ENCODE measurements at places on chromosomes 6 and 20.

GRCh38 chr20:33790566-33790965 lies 20.6 kb upstream of the CHMP4B start:
- no peak for DNase-seq

DNA sequence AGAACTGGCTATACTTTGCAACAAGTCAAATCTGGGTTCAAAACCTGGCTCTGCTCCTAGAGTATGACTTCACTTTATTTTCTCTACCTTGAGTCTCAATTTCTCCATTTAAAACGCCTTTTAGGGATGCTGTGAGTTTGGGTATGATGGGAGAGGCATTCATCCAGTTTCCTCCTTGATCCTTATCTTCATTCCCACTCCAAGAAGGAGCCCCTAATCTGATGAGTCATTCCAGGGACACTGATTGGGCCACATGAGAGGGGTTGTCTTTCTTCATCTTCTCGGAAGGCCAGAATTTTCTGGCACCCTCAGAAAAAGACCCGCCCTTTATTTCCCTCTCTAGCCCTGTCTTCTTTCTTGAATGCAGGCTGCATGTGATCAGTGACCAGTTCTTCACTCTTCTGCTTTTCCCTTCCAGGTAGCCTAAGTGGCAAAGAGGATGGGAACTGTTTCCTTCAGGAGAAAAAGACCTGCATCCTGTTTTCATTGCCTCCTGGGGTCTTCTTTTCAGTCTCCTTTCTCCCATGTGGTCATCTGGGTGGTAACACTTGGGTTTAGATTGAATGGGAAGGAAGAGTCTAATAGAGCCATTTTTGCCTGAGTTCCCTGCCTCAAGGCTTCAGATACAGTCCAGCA lies 32.1 kb upstream of the PNRC1 start:
- DNase-seq: no peak

DNA sequence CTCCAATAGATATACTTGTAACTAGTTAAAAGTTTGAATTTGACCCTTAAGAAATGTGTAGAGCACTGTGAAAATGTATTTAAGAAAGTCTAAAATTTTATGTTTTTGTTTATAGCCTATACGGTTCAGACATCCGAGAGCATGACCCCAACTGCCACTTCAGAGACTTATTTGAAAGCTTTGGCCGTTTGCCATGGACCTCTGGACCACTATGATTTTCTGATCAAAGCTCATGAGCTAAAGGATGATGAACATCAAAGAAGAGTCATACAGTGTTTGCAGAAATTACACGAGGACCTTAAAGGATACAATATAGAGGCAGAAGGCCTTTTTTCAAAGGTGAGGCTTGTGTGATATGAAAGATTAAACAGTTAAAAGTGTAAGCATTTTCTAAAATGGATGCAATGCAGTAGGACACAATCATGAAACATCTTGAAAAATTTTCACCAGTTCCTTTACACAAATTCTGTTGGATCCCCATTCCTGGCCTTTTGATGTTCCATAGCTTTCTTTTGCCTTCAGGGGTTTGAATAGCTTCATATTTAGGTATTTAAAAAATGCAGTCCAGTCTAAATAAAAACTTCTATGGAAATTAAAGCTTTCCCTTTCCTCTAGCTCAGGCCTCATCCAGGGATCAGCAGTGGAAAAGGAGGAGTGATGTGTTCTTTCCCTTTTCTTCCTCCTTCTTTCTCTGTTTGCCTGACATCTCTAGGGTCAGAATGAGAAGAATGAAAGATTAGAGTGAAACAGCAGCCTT lies 29.0 kb downstream of the AFG1L start:
- DNase-seq: no peak

GRCh38 chr6:20717743-20718142 lies 183.5 kb downstream of the CDKAL1 start:
- no peak for DNase-seq

- DNase-seq: no peak
Observed at GRCh38 chr6:136695412-136695811, 96.9 kb downstream of the MAP3K5 start.

- no peak for DNase-seq
Observed at GRCh38 chr20:49877386-49877921, 37.9 kb downstream of the SPATA2 start.

DNA sequence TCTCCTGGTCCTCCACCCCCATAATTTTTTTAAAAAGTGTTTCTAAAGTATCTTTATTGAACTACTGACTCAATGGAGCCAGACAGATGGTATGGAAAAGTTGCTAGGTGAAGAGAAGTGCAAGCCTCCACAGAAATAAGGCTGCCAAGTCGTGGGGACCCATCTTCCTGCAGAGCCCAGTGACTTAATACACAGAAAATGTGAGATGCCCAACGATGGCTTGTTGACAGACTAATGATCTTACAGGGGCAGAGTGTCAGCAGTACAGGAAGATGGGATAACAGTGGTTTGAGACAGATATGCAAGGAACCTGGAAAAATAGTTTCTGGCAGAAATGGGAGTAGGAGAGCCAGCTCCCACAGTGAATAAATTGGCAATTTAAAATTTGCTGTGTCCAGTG lies 43.3 kb downstream of the FYN start:
- no peak for DNase-seq

- no peak for DNase-seq
Observed at GRCh38 chr6:139426795-139427194, 52.3 kb upstream of the CITED2 start.

- DNase-seq: no peak
Observed at GRCh38 chr6:119966484-119966883, 616.9 kb upstream of the MAN1A1 start.

DNA sequence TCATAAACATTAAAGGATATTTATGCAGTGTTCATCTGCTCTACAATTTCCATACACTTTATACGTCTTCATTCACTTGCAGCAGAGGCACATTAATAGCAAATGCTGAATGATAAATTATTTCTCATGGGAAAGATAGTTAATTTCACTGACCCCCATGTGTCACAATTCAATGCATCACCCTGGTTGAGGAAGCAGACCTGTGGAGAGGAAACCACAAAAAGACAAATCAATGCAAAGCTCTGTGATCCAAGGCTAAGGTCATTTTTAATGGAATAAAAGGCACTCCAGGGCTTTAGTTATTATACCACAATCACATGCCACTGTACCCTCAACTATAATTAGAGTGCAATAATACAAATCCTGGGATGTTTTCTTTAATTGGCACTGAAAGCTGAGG lies 40.3 kb upstream of the TENT5A start:
- no peak for DNase-seq

- DNase-seq: no peak
Observed at GRCh38 chr6:51141080-51141479, 322.4 kb downstream of the TFAP2B start.

DNA sequence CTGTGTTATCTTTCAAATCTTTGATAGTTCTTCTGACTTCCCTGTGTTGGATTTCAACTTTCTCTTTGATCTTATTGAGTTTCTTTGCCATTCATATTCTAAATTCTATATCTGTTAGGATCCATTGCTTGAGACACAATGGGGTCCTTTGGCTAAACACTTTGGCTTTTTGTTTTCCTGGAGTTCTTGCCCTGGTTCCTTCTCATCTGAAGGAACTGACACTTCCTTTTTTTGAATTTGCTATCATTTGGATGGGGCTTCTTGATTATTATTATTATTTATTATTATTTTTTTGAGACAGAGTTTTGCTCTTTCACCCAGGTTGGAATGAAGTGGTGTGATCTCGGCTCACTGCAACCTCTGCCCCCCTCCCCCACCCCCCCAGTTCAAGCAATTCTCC lies 30.1 kb upstream of the EIF2S2 start:
- DNase-seq: no peak

GRCh38 chr20:60108397-60108796 lies 150.2 kb downstream of the CDH26 start:
- peak; percentile 60 for DNase-seq

DNA sequence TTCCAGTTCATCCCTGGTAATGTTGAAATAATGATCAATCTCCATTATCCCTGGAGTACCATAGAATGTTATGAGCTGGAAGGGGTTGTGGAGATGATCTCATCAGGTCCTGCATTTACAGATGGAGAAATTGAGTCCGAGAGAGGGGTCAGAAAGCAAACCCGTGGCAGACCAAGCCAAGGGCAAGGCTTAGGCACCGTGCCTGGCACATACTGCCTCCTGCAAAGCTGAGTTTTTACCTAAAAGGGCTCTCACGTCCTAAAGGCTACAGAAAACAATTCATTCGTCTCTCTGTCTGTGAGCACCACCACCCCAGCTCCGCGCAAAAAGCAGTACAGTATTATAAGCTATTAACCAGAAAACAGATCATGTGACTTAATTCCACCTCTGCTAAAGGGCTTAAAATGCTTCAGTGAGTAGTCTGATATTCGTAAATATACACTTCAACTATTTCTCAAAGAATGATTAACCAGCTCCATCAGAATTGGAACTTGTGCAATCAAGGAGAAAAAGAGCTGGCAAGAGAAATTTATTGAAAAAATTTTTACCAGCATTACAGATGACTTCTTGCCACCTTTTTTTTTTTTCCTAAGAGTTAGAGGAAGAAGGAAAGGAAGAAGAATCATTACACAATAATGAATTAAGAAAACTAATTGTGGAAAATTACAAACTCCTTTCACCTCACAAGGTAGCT lies 3.4 kb upstream of the PARD6B start:
- DNase-seq: no peak

DNA sequence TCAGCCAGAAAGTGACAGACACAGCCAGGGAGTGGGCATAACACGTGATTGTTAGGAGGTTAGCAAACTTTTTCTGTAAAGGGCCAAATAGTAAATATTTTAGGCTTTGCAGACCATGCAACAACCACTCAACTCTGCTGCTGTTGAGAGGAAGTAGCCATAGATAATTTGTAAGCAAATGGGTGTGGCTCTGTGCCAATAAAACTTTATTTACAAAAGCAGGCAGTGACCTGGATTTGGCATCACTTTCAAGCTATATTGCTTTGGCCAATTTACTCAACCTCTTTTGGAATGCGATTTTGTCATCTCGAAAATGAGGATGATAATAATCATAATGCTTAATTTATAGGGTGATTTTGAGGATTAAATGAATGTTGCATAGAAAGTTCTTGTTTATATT lies 152.6 kb downstream of the TSHZ2 start:
- DNase-seq: no peak

DNA sequence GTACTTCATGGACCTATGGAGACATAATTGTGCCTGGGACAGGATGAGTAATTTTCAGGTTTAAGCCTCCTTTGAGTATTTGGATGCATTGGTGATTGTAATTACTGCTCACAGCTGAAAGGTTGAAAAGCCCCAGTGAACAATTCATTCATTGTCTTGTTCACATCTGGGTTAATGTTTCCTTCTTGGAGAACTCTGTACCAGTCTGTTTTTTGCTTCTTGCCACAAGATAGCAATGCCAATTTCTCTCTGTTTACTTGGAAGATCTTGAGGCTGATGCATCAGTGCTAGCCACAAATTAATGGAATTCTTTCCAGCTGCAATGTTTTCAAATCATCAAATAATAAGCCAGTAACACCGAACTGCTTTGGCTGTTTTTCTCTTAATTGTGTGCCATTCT lies 207.8 kb downstream of the BMP2 start:
- no peak for DNase-seq

DNA sequence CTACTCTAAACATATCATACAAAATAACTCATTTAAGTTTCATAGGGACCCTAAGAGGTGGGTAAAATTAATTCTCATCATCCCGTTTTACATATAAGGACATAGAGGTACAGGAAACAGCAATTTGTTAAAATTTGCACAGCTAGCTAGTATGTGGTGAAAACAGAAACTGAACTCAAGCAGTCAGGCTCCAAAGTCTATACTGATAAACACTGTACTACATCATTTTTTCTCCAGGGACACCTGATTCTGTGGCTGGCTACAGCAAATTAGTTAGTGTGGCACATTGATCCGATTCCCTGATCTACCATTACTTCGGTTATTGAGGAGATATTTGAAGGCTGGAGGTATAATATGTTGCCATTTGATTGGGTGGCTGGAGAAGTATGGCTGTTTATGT lies 36.2 kb upstream of the E2F3 start:
- DNase-seq: no peak

GRCh38 chr6:157610451-157610999 lies 212.5 kb upstream of the SNX9 start:
- DNase-seq: no peak

DNA sequence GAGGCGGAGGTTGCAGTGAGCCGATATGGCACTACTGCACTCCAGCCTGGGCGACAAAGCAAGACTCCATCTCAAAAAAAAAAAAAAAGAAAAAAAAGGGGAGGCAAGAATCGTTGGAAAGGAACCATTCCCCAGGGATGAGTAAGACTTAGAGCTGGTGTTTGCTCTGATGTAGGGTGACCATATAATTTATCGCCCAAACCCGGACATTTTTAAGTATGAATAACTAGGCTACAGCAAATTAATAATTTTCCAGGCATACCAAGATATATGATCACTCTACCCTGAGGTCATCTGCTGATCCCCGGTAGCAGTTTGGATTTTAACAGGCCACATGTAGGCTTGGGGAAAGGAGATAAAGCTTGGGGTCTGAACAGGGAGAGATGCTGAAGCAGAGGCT lies 260.9 kb downstream of the BTBD9 start:
- DNase-seq: no peak

GRCh38 chr20:8718279-8718678 lies 350.6 kb upstream of the PLCB4 start:
- no peak for DNase-seq

- peak; percentile 61 for DNase-seq
Observed at GRCh38 chr6:169722362-169723199, 1.7 kb downstream of the PHF10 start.

DNA sequence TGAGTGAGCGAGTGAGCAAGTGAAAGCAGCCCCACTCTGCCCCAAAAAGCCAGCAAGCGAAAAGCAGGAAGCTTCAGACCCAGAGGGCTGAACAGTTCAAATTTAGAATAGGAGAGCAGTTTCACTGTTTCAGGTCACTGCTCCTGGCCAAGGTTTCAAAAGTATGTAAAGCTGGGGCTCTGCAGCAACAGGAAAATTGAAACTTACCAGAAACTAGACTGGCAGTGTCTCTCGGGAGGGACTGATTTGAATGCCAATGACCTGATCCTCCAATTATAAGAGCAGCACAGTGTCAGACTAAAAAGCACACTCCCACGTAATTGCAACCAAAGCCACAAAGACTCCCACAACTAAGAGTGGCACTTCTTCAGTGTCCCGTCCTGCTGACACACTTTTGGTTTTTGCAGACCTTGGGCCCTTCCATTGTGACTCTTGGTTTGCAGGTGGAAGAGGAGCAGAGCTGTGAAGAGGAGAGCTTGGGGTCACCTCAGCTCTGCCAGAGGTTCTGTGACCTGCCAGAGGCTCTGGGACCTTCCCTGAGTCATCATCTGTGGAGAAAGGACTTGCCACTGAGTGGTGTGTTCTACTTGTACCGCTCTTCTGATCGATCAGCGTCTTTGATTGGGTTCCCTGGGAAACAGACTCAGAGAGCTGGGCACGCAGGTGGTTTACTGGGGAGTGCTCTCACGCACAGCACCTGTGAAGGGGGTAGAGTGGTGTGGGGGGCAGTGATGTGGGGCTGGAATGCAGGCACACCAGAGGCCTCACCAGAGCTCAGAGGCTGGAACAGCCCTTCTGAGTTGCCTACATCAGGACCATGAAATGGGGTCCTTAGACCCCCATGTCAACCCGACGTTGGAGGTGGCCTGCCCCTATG lies 52.7 kb upstream of the PTGIS start:
- DNase-seq: no peak
